NCI-H1048 (cell line): ENCODE measurements at places on chromosomes 11 and 22.

GRCh38 chr11:101397979-101398378, 185.8 kb downstream of the TRPC6 start:
- DNase-seq, result no peak

GRCh38 chr22:21681566-21682370, 16.0 kb downstream of the PPIL2 start:
- DNase-seq, result no peak

- no peak for DNase-seq
Observed at GRCh38 chr11:22752908-22753310, 76.7 kb downstream of the SVIP start.

DNA sequence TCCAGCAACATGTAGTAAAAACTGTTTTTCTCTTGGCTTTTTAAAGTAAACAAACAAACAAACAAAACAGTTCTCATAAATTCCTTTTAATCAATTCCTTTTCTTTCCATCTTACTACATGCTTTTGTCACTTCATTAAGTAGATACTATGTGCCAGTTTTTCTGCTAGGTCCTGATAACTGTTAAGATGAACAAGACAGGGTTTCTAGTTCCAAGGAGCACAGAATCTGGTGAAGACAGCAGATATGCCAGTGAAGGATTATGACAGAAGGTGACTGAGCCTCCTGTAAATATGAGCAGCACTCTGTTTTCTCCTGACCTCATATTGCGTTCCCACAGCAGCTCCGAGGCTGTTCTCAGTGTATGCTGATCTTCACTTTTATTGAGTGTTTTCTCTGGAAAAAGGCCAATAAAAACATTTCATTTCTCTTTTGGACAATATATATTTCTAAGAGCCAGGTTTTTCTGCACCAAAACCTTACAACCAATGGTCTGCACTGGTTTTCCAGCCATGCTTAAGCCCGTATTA, 45.8 kb downstream of the HEPHL1 start:
- no peak for DNase-seq

DNA sequence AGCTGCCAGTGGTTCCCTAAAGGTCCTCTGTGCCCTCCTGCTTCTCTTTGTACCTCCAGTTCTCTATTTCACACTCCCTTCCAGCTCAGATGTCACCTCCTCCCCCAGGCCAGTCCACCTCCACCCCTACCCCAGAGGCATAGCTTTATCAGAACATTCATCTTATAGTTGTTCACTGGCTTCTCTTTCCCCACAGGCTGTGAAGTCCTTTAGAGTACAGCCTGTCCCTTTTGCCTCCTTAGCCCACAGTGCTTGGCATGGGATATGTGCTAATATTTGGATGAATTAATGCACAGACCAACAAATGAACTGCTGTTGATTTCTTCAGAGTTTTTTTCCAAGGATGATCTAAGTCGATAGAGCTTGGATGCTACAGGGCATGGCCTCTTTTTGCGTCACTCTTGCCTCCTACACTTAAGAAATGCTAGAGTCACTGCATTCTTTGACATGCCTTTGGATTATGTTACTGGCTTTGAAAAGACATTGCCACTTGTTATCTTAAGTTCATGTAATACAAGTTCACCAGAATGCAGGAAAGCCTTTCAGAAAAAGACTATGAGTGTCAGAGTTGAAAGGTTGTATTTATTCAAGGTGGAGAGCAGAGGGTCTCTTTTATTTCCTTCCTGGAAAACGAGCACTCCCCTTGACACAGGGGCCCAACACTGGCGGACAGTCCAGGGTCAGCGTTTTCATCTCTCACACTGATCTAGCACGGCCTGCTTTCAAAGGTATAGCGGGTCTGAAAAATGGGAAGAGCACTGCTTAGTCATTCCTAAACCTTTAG, 75.7 kb downstream of the PISD start:
- no peak for DNase-seq

GRCh38 chr11:76939219-76939631, 78.5 kb downstream of the ACER3 start:
- no peak for DNase-seq

GRCh38 chr11:33706966-33707365, 6.3 kb upstream of the C11orf91 start:
- no peak for DNase-seq

DNA sequence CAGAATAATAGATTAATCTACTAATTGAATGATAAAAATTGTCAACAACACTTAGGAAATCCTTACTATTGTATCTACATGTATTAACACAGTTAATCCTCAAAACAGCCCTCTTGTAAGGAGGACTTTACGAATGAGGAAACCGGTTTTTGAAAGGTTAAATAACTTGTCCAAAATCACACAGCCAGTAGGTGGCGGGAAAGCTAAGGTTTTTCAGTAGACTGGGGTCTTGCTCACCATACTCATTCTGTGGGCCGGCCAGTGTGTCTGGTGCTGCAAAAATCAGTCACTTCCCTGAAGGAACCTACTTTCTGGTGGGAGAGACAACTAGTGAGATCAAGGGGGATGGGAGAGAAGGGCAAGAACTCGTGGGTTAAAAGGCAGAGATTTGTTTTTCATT, 3.8 kb downstream of the DCPS start:
- no peak for DNase-seq

DNA sequence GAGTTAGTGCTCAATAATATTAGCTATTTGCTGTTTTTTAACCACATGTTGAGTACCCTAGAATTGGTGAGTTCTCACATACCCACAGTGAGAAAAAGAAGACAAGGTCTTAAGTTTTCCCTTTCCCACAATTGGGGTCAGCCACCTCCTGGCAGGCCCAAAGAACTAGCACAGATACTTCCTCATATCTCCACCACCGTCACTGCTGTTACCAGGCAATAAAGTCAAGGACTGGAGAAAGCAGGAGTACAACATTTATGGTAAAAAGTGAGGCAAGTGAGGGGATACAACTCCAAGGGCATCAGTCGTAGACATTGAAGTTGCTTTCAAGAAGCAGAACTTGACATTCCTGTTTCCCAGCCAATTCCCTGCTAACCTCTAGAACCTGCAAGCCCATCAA, 19.6 kb downstream of the ELP4 start:
- no peak for DNase-seq

- no peak for DNase-seq
Observed at GRCh38 chr22:46856661-46857060, 94.2 kb downstream of the TBC1D22A start.

DNA sequence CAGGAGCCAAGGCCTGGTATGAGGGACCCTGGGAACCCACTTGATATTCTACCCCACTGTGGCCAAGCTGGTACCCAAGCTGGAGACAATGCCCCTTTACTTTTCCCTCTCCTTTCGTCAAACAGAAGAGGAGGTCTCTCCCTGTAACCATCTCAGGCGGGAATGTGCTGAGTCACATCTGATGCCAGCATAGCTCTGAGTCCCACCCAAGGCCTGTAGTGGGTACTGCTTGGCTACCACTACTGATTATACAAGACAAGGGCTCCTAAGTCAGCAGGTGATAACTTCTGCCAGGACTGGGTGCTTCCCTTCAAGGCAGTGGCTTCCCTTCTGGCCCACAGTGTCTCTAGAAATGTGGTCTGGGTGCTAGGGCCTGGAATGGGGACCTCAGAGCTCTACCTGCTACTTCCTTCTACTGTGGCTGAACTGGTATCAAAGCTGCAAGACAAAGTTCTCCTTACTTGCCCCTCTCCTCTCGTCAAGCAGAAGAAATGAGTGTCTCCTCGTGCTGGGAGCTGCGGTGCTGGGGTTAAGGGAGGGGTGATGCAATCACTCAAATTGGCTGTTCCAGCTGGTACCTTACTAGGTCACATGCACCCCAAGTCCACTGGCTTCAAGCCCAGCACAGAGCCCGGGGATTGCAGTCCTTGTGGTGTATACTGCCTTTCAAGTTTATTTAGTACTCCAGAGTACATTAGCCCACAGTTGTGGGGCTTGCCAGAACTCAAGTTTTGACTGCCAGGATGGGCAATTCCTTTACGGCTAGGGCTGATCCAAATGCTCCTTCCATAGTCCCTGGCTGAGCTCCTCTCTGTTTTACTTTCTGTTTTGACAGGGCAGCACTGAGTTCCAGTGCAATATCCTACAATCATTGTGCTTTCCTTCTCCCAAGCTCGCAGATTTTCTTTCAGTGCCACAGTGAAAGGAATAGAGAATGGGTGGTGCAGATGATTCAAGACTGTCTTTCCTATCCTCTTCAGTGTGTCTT, 419.7 kb upstream of the CNTN5 start:
- no peak for DNase-seq

- no peak for DNase-seq
Observed at GRCh38 chr22:22974156-22974555, 86.5 kb downstream of the IGLL5 start.

DNA sequence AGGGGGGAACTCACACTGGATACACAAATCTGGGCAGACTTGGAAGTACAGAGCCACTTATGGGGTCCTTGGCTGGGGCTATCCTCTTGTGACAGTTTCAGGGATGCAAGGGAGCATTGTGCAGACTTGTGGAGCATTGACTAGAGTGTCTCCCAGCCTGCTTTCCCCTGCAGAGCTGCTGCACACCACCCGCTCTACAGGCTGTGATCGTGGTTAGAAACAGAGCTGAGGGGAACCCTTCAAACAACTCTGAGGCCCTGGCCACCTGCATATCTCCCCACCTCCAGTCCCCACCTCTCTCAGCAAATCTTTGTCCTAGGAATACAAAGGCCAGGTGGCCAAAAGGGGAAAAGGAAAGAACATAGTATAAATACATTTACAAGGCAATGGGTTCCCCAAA, 64.7 kb downstream of the NRXN2 start:
- no peak for DNase-seq

- DNase-seq, result no peak
Observed at GRCh38 chr11:94151903-94152677, 23.4 kb downstream of the PANX1 start.

DNA sequence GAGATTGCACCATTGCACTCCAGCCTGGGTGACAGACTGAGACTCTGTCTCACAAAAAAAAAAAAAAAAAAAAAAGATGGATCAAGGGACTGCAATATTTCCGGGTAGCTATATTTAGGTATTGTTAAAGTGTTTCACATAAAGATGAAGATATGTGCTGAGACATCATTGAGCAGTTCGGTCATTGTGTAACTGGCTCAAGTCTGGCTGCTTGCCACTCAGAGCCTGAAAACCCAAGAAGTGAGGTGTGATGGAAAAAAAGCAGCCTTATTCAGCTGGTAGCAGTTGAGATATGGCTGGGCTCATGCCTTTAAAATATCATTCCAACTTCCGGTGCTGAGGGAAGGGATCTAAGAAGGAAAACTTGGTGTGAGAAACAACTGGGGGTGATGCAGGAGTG, 46.9 kb downstream of the LUZP2 start:
- no peak for DNase-seq

DNA sequence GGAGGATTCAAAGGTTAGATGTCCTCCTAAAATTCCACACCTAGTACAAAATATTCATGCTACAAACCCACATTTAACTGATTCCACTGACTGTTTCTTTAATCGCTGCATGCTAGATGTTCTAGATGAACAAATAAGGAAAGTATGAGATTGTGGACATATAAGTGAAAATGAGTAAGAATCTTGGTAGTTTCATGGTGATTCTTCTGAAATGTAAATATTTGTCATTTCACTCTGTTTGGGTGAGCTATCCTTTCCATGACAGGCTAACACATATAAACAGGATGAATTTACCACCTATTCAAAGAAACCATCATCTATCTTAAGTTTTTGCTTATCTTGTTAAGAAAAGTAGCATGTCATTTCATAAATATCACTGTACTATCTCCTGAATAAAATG, 14.8 kb downstream of the OR5B3 start:
- DNase-seq, result no peak

DNA sequence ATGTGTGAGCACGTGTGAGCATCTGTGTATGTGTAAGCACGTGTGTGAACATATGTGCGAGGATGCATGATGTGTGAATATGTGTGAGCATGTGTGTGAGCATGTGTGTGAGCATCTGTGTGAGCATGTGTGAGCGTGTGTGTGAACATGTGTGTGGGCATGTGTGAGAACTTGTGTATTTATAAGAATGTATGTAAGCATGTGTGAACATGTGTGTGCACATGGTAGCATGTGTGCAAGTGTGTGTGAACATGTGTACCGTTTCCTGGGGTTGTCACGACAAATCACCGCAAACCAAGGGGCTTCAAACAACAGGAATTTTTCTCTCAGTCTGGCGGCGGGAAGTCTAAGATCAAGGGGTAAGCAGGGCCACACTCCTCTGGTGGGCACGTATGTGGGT, 238.3 kb downstream of the CTTN start:
- no peak for DNase-seq

- DNase-seq, result no peak
Observed at GRCh38 chr22:21923163-21923561, 29.5 kb downstream of the PPM1F start.

DNA sequence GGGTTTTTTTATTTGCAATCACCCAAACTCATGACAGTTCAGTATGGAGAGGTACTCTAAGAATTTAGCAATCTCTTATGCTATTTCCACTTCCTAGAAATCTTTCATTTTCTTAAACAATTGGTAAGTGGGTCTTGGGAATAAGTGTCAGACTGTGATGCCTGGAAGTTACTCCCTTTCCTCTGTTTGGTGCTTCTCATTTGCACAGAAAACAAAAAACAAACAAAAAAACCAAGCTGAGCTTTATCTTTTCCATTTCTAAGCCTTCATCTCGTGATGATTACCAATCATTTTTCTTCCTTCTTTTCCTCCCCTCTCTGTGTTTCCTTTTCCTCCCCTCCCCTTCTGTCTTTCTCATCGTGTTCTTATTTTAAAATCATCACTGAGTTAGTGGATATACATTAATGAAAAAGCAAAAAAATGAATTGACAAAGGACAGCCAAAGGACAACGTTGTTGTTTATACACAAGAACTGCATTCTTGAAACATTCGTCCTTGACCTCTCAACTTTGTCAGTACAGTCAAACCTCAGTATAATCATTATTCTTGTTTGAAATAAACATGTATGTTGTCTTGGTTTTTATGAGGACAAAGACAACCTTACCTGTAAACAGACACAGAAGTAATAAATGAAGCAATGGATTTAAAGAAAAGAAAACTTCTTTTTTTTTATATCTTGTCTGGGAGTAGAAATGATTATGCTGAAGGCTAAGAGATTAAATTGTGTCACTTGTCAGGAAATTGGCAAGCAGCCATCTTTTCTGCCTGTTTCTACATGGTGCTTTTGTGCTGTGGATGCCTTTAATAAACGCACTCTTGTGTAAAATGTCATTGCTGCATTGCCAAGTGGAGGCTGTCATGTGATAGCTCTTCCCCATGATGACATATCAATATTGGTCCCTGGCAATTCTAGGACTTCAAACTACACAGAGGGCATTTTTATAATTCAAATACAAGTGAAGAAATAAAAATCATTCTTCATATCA, 803.2 kb upstream of the CCDC90B start:
- DNase-seq, result no peak

DNA sequence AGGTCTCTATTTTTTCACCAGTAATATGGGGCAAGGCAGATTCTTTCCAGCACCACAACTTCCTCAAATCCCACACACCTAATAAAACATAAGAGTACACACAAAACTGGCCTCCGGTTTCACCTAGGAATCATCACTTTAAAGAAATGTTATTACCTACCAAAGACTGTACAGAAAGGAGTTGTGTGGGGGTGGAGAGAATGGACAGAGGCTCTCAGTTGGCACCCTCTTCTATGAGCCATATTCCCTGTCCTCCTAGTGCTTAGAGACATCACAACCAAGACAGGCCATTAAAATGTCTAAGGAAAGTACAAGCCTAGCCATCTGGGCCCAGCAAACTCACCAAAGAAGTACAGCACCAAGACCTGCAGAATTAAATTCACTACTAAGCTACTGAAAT, 56.1 kb downstream of the RBFOX2 start:
- no peak for DNase-seq
